ENCODE measurements at places on chromosomes 7 and 10. TPM values are rescaled to one million over a fixed set of nuclear protein-coding genes. Genes with fewer than 3 reads are reported as not detected.
A peak's percentile ranks its signal among the peaks of the same experiment; 100 is the strongest.

DNA sequence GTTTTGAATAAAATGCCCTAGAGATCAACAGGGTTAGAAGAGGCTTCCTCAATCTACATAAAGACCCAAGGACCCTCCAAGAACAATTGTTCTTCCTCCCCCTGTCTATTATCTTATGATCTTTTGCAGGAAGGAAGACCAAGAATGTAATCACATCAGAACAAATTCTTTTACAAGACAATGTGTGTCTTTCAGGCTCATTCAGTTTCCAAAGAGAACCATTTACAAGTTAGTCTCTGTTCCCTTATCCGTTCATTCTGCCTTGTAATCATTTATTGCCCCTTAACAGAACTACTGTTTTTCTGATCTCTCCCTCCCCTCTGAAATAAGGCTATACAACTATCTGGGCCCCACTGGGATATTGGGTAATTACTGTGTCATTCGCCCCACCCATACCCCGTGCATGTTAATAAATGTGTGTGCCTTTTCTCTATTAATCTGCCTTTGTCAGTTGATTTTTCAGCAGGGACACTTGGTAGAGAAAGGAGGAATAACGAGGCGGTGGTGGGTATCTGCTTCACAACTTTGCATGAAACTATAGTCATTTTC is 5.7 kb upstream of the MKRN1 start:
- DNase-seq: no peak
- H3K27ac ChIP-seq: peak overlapping the region; percentile 7
- H3K36me3 ChIP-seq: no peaks in the 10 kb centered on the region
- H3K4me3 ChIP-seq: no peak overlapping the region

DNA sequence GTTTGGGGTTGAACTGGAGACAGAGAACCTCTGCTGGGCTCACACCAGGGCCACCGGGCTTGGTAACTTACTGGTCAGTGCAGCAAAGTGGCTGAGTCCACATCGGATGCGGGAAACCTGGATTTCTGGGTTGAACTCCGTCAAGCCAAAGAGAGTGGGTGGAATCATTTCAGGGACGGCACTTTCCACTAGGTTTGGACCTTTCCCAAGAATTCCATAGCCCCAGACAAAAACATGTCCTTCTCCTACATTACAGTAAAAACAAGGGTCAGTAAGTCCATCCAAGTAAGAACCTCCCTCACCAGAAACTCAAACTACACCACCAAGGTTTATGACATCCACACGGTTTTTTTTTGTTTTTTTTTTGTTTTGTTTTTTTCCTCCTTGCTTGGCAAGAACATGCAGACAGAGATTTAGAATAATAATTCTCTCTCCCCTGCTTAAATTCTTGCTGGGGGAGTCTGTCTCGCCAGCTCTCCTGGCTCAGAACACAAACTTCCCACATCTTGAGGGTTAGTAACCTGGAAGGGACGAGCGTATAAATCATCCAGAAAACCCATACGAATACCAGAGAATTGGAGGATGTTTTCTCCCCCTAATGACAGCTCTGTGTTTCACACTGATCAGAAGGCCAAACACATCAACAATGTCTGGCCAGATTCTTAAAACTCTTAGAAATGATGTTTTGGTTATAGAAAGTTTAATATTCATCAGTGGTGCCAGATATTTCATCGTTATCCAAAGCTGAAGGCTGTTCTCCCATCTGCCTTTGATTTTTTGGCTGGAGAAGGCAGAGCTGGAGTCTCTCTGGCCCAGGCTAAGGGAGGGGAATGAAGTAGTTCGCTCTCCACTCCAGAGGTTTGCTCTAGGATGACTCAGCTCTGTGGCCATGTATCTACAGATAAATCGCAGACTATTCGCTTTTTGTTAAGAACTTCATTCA is 17.5 kb downstream of the RCC1L start:
- no peak overlapping the region for H3K27ac ChIP-seq
- no peaks in the 10 kb centered on the region for H3K27me3 ChIP-seq
- H3K36me3 ChIP-seq: peaks cover 97% of the 10 kb centered on the region
- H3K4me3 ChIP-seq: no peak overlapping the region
- DNase-seq: no peak

- H3K4me3 ChIP-seq: no peak overlapping the region
- peaks cover 11% of the 10 kb centered on the region for H3K36me3 ChIP-seq
- no peaks in the 10 kb centered on the region for H3K27me3 ChIP-seq
- no peak for DNase-seq
- H3K27ac ChIP-seq: no peak overlapping the region
- peaks cover 32% of the 10 kb centered on the region for H3K4me1 ChIP-seq
Observed at GRCh38 chr7:134991469-134992339, 5.4 kb downstream of the AGBL3 start.

DNA sequence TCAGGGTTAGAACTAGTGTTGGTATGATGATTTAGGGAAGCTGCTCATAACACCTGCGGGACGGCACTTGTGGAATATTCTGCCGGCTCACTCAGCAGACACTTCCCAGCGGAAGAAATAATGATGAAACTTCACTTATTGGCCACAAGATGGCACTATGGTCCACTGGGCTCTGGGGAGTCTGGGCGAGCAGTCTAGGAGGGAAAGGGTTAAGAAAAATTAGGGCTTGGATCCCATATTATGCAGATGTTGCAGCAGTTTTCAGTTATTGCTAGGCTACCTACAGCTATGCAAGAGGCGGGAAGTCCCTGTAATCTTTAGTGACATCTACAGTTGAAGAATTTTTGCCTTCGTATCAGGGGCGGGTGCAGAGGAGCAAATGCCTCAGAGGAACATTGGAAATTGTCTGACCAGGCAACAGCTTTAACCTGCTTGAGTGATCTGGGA is 238.7 kb upstream of the PRSS58 start:
- DNase-seq: no peak
- no peaks in the 10 kb centered on the region for H3K4me1 ChIP-seq
- H3K27ac ChIP-seq: no peak overlapping the region

- no peaks in the 10 kb centered on the region for H3K27me3 ChIP-seq
- peaks cover 3% of the 10 kb centered on the region for H3K4me1 ChIP-seq
- DNase-seq: no peak
- H3K4me3 ChIP-seq: no peak overlapping the region
Observed at GRCh38 chr7:47965456-47965855, 14.0 kb downstream of the HUS1 start.

SMKR1 gene
- 1.1 TPM for total RNA-seq

DNA sequence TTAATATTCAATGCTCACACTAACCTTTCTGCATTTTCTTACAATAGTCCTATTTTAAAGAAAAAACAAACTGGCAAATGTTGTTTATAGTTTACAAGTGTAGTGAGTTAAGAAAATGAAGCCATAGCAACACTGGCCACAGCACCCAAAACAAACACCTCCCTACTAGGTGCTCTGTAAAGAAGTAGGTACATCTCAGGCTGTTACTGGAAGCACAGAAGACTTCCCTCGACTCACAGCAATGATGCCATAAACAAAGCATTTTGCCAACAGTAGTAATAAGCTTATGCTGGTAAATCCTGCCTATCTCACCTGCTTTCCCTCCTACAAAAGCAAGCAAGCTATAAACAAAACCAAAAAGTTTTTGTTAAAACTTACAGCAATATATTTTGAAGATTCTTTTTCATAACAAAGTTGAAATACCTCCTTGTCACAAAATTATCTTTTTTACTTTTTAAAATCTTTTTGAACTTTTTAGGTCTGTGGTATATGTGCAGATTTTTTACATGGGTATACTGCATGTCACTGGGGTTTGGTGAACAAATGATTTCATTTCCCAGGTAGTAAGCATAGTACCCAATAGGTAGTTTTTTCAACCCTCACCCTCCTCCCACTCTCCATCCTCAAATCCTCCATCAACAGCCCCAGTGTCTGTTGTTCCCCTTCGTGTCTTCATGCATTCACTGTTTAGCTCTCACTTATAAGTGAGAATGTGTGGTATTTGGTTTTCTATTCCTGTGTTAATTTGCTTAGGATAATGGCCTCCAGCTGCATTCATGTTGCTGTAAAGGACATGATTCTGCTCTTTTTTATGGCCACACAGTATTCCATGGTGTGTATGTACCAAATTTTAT is 28.4 kb downstream of the COA1 start:
- H3K27me3 ChIP-seq: no peaks in the 10 kb centered on the region
- no peak overlapping the region for H3K4me3 ChIP-seq
- no peaks in the 10 kb centered on the region for H3K4me1 ChIP-seq
- no peak for DNase-seq

GRCh38 chr7:151260471-151260870 is 12.0 kb upstream of the SMARCD3 start:
- no peak overlapping the region for H3K27ac ChIP-seq
- no peaks in the 10 kb centered on the region for H3K36me3 ChIP-seq
- H3K27me3 ChIP-seq: no peaks in the 10 kb centered on the region

GRCh38 chr10:3538656-3539531 is 246.1 kb downstream of the KLF6 start:
- H3K36me3 ChIP-seq: no peaks in the 10 kb centered on the region
- DNase-seq: peak; percentile 45
- no peak overlapping the region for H3K4me3 ChIP-seq
- H3K27ac ChIP-seq: peak overlapping the region; percentile 32
- H3K4me1 ChIP-seq: no peaks in the 10 kb centered on the region

- no peaks in the 10 kb centered on the region for H3K27me3 ChIP-seq
- no peak overlapping the region for H3K4me3 ChIP-seq
- H3K4me1 ChIP-seq: no peaks in the 10 kb centered on the region
Observed at GRCh38 chr10:87979847-87980246, 116.4 kb downstream of the PTEN start.

ZNF488 gene
- total RNA-seq: not detected
